ENCODE measurements at places on chromosomes 1 and 21.

GRCh38 chr1:151165738-151166504 lies at the start of the genes LYSMD1 and SCNM1:
TSS of gene LYSMD1 (minus strand) at chr1:151165902. CDS start at chr1:151165258, 644 bp downstream.
TSS of gene SCNM1 (plus strand) at chr1:151166144. CDS start at chr1:151166153, 9 bp downstream.
- DNase-seq, result peak; percentile 88

DNA sequence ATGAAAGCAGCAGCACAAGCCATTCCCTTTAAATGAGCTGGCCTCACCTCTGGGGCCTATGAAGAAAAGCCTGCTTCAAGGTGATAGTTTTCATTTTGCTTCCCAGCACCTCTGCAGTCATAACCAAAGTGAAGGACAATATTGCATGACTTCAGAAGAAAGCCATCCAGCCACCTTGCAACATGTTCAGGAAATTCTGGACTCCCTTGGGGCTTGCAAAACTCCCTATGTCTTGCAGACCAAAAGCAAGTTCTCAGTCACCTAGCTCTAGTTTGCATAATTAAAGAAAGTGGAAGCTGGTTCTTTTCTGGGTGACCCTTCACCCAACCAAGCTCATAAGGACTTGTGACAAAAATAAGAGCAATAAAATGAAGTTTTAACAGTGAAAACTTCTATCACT lies 87.6 kb downstream of the GFI1 start:
- DNase-seq, result no peak

- no peak for DNase-seq
Observed at GRCh38 chr1:198397208-198397808, 143.2 kb downstream of the ATP6V1G3 start.

GRCh38 chr1:218394416-218394815 lies 49.3 kb downstream of the TGFB2 start:
- DNase-seq, result no peak

DNA sequence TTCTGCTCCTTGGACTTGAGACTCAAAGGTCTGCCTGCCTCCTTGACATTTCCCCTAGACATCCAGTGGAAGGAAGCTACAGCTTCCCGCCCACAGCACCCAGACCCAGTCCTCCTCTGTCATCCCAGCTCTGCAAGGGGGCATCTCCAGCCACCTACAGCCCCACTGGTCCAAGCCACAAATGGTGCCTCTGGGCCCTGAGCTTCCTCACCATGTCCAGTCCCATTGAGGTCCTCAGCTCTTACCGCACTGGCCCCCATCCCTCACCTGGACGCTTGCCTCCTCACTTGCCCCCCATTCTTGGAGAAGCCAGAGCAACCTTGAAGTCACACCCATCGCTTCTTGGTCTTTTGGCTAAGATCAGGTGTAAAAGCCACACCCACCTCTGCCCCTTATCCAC lies 13.2 kb downstream of the PODN start:
- no peak for DNase-seq

GRCh38 chr1:59541161-59541560 lies 244.3 kb downstream of the FGGY start:
- no peak for DNase-seq

DNA sequence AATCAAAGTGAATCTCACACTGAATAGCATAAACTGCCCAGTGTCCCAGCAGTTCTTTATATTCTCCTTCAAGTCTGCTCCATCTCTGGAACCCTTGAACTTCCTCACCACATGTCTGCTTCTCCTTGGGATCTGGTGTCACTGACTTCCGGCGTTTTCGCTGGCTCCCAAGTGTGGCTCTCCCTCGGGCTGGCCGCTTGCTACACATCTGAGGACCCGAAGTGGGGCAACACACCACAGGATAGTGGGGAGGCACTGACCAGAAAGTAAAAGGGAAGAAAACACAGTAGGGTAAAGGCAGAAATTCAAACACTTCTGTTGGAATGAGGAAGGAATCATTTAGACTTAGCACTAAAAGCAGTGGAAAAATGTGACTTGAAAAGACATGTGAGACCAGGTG lies 5.1 kb downstream of the NIT1 start:
- no peak for DNase-seq

- DNase-seq, result no peak
Observed at GRCh38 chr1:16984717-16985116, 4.3 kb upstream of the MFAP2 start.

- no peak for DNase-seq
Observed at GRCh38 chr21:38240129-38240528, 16.7 kb upstream of the KCNJ15 start.

DNA sequence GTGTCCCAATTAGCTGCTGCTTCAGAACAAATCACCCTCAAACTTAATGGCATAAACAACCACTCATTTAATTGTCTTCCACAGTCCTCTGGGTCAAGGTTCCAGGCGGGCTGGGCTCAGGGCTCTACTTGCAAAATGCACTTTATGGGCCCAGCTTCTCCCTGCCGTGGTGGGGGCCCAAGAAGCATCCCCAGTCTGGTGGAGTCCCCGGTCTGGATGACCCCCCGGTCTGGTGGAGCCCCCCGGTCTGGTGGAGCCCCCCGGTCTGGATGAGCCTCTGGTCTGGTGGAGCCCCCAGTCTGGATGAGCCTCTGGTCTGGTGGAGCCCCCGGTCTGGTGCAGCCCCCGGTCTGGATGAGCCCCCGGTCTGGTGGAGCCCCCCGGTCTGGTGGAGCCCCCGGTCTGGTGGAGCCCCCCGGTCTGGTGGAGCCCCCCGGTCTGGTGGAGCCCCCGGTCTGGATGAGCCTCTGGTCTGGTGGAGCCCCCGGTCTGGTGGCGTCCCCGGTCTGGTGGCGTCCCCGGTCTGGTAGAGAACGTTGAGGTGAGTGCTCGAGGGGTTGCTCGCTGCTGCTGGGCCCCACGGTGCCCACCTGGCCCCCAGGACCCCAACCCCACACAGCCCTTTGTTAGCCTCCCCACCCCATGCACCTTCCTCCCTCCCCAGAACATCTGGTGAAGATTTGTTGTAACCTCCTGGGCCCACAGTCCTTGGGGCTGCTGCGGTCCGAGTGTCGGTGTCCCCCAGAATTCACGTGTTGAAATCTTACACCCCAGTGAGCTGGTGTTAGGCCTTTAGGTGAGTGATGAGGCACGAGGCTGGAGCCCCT lies 33.8 kb downstream of the POFUT2 start:
- DNase-seq, result no peak

GRCh38 chr1:204340081-204340889 lies 19.4 kb downstream of the PLEKHA6 start:
- no peak for DNase-seq

Measured in right kidney (tissue), 9 donors.